ENCODE measurements at places on chromosomes 3 and 15. TPM values are rescaled to one million over a fixed set of nuclear protein-coding genes. Genes with fewer than 3 reads are reported as not detected.

DNA sequence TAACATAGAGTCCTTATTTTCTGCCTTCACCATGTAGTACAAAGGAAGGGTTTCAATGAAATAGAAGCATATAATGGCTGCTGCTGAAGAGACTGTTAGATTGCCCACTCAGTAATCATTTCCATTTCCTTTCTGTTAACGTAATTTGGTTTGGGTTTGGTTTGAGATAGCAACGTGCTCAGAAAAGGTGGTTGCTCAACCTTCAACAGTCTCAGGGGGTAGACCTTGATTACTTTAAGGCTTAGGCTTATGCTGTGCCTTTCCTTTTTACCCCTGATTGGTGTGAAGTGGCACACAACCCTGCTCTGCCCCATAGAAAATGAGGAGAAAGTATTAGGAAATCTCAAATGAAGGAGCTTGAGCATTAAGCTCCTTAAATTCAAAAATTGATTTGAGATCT lies 163.7 kb upstream of the TP63 start:
- no peak overlapping the region for H3K27ac ChIP-seq
- peaks cover 11% of the 10 kb centered on the region for H3K4me1 ChIP-seq
- H3K36me3 ChIP-seq = no peaks in the 10 kb centered on the region
- no peaks in the 10 kb centered on the region for H3K27me3 ChIP-seq

GRCh38 chr15:85430406-85431204 lies 50.2 kb downstream of the AKAP13 start:
- H3K4me1 ChIP-seq = peaks cover 4% of the 10 kb centered on the region
- no peaks in the 10 kb centered on the region for H3K36me3 ChIP-seq
- no peak overlapping the region for H3K4me3 ChIP-seq
- no peak for DNase-seq

Gene RASL12
- total RNA-seq = 0.69 TPM

Gene SAMD7
- not detected for total RNA-seq

Gene HGD
- total RNA-seq = not detected

- H3K4me1 ChIP-seq = no peaks in the 10 kb centered on the region
- H3K27me3 ChIP-seq = peaks cover 3% of the 10 kb centered on the region
- DNase-seq = no peak
- peaks cover 16% of the 10 kb centered on the region for H3K36me3 ChIP-seq
Observed at GRCh38 chr15:52068004-52068615, 44.5 kb downstream of the BCL2L10 start.

Gene BTD
- 13.1 TPM for total RNA-seq

DNA sequence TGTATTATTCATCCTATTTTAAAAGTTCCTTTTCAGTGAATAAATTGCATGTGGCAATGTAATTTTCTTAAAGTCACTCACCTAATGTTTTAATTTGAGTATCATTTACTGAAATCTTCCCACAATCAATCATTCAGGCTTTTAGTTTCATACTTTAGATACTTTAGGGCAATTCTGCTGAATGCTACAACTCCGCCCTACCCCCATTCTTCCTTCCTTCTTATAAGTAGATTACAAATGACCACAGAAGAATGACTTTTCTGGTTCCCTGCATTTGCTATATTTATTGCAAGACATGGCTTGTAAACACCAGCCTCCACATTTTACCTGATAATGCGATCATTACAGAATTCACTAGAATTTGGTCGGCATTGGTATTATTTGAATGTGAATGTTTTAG lies 1061.9 kb downstream of the FHIT start:
- H3K36me3 ChIP-seq = no peaks in the 10 kb centered on the region
- no peaks in the 10 kb centered on the region for H3K27me3 ChIP-seq
- no peak for DNase-seq

Gene SKOR1
- 0.21 TPM for total RNA-seq

GRCh38 chr15:28895566-28895965 lies 9.8 kb downstream of the APBA2 start:
- H3K36me3 ChIP-seq = no peaks in the 10 kb centered on the region
- no peak for DNase-seq
- H3K27ac ChIP-seq = no peak overlapping the region
- peaks cover 6% of the 10 kb centered on the region for H3K27me3 ChIP-seq

Gene CCNDBP1
- 31.1 TPM for total RNA-seq

- DNase-seq = no peak
- H3K27me3 ChIP-seq = peaks cover 7% of the 10 kb centered on the region
- peak overlapping the region; percentile 48 for H3K27ac ChIP-seq
- H3K36me3 ChIP-seq = peaks cover 52% of the 10 kb centered on the region
Observed at GRCh38 chr15:40092979-40093869, 15.5 kb downstream of the BMF start.

Gene PFKFB4
- total RNA-seq = 11.5 TPM

Gene EDC3
- 71.0 TPM for total RNA-seq

GRCh38 chr3:39494781-39495180 lies 27.3 kb downstream of the MOBP start:
- H3K4me3 ChIP-seq = no peak overlapping the region
- H3K36me3 ChIP-seq = no peaks in the 10 kb centered on the region
- H3K4me1 ChIP-seq = no peaks in the 10 kb centered on the region
- H3K27ac ChIP-seq = no peak overlapping the region

DNA sequence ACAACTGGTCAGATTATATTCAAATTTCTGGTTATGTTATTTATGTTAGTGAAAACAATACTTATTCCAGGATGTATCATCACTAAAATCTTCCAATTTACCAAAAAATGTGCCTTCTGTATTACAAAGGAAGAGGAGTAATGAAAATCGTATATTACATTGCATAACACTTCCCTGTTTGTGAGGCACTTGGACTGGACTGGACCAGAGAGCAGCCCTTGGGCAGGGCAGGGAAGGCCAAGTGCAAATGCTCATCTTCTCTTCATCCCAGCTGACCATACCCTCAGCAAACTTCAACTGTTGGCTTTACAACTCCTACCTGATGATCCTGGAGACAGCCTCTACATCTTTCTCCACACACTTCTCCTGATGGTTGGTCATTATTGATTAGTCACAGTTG lies 285.7 kb upstream of the MME start:
- no peaks in the 10 kb centered on the region for H3K27me3 ChIP-seq
- no peak overlapping the region for H3K27ac ChIP-seq
- H3K4me3 ChIP-seq = no peak overlapping the region

Gene PLSCR5
- not detected for total RNA-seq

- no peaks in the 10 kb centered on the region for H3K36me3 ChIP-seq
- peaks cover 1% of the 10 kb centered on the region for H3K27me3 ChIP-seq
- H3K27ac ChIP-seq = no peak overlapping the region
- H3K4me3 ChIP-seq = no peak overlapping the region
- H3K4me1 ChIP-seq = no peaks in the 10 kb centered on the region
Observed at GRCh38 chr15:63022181-63022580, 20.4 kb upstream of the TPM1 start.

DNA sequence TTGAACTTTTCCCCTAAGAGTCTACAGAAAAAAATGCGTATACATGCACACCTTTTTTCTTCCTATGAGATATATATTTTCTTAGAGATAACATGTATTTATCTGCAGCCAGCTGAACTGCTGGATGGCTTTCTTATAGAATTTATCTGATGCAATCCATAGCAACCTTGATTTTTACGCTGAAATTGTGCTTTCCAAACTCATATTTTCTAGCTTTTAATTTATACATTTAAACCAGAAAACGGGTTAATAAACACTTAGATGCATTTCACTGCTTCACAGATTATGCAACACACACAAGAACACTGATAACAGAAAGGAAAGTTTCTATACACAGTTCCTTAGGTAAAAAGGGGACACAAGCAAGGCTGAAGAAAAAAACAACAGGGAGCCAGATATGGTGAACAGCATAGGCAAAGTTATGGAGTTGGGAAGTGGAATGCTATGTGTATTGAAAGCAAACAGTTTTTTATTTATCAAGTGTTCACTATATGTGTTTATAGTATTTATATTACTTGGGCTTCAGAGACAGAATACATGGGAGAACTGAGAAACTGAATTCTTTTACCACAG lies 149.5 kb downstream of the SPATA16 start:
- no peaks in the 10 kb centered on the region for H3K4me1 ChIP-seq
- peak overlapping the region; percentile 0 for H3K27ac ChIP-seq
- no peaks in the 10 kb centered on the region for H3K36me3 ChIP-seq
- H3K4me3 ChIP-seq = no peak overlapping the region
- no peaks in the 10 kb centered on the region for H3K27me3 ChIP-seq

GRCh38 chr3:29382409-29382808 lies 101.5 kb downstream of the RBMS3 start:
- H3K27ac ChIP-seq = no peak overlapping the region
- H3K4me3 ChIP-seq = no peak overlapping the region
- DNase-seq = no peak
- peaks cover 5% of the 10 kb centered on the region for H3K36me3 ChIP-seq
- no peaks in the 10 kb centered on the region for H3K27me3 ChIP-seq
- H3K4me1 ChIP-seq = peaks cover 11% of the 10 kb centered on the region

Gene ZNF80
- total RNA-seq = not detected

Gene SLC15A2
- total RNA-seq = 4.9 TPM

DNA sequence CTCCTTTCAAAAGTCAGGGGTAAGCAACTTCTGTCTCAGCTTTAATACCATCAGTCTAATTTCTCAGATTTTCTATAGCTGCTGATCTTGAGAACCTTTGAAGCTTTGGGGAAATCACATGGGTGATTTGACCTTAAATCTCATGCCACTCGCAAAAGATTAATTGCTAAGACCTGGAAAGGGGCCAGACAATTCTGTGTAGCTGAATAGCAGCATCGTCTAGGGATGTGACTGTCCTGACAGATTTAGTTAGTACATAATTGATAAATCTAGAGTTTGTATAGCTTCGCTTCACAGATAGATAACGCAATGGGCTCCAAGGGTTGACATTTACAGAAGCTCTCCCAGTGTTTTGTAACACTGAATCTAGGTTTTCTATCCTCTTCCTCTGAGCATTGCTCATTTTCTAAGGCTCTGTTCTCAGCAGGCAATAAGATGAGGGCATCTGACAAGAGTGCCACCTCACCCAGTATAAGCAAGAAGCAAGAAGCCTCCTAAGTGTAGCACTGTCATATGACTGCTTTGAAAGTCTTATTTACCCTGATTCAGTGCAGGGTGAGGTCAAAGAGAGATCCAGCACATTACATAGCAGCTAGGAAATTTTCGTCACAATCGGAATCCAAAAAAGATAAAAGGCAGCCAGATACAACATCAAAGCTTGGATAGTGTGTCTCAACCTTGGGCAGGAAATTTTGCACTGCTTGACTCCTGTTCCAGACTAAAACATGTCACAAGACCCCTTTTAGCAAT lies 47.7 kb upstream of the DUT start:
- H3K27ac ChIP-seq = no peak overlapping the region
- H3K36me3 ChIP-seq = no peaks in the 10 kb centered on the region
- no peaks in the 10 kb centered on the region for H3K27me3 ChIP-seq
- H3K4me3 ChIP-seq = no peak overlapping the region
- no peaks in the 10 kb centered on the region for H3K4me1 ChIP-seq
- DNase-seq = no peak

DNA sequence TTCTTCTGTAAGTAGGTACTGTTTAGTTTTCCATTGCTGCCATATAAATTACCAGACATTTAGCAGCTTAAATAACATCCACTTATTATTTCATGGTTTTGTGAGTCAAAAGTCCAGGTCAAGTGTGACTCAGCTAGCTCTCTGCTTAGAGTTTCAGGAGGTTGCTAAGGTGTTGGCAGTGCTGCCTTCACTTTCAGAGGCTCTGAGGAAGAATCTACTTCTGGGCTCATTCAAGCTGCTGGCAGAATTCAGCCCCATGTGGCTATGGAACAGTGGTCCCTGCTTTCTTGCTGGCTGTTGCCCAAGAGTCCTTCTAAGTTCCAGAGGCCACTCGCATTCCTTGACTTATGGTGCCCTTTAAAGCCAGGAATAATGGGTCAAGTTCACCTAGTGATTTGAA lies 4.5 kb downstream of the CFAP44 start:
- H3K4me3 ChIP-seq = no peak overlapping the region
- no peaks in the 10 kb centered on the region for H3K36me3 ChIP-seq
- peaks cover 2% of the 10 kb centered on the region for H3K4me1 ChIP-seq
- H3K27ac ChIP-seq = no peak overlapping the region

- H3K4me1 ChIP-seq = peaks cover 19% of the 10 kb centered on the region
- H3K4me3 ChIP-seq = no peak overlapping the region
- H3K27me3 ChIP-seq = no peaks in the 10 kb centered on the region
- DNase-seq = no peak
- H3K27ac ChIP-seq = no peak overlapping the region
- no peaks in the 10 kb centered on the region for H3K36me3 ChIP-seq
Observed at GRCh38 chr15:31027910-31028578, 36.6 kb upstream of the MTMR10 start.

Gene GABRR3
- not detected for total RNA-seq

DNA sequence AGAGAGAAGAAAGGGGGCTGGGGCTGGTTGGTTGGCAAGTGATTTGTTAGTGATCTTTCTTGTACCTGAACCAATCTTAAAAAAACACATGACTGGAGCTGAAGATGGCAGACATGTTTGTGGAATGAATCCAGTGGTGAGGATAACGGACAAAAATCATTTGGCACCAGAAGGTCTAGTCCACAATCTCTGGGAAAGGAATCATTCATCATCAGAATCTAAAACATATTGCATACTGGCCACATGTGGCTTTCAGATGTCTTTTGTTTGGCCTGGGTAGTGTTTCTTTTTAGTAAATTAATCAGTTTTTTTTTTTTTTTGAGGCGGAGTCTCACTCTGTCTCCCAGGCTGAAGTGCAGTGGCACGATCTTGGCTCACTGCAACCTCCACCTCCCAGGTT lies 5.0 kb downstream of the NEK11 start:
- peaks cover 4% of the 10 kb centered on the region for H3K27me3 ChIP-seq
- H3K27ac ChIP-seq = no peak overlapping the region
- H3K4me1 ChIP-seq = peaks cover 6% of the 10 kb centered on the region
- no peak for DNase-seq
- no peaks in the 10 kb centered on the region for H3K36me3 ChIP-seq
- H3K4me3 ChIP-seq = no peak overlapping the region

GRCh38 chr3:138174421-138175131 lies at the start of gene DBR1:
DBR1 (minus strand) TSS chr3:138174921; CDS start chr3:138174795, 126 bp downstream.
- H3K4me3 ChIP-seq = peak within 1 kb of the TSS; percentile 95
- DNase-seq = peak; percentile 70
- no peaks in the 10 kb centered on the region for H3K36me3 ChIP-seq

Gene KBTBD8
- total RNA-seq = 6.3 TPM

GRCh38 chr15:92021792-92022191 lies 168.3 kb downstream of the SLCO3A1 start:
- H3K27ac ChIP-seq = no peak overlapping the region
- peaks cover 9% of the 10 kb centered on the region for H3K27me3 ChIP-seq
- peaks cover 14% of the 10 kb centered on the region for H3K4me1 ChIP-seq
- no peak for DNase-seq
- no peaks in the 10 kb centered on the region for H3K36me3 ChIP-seq
- H3K4me3 ChIP-seq = no peak overlapping the region

Gene GRM2
- 0.97 TPM for total RNA-seq

GRCh38 chr3:94423578-94423977 lies 360.7 kb downstream of the NSUN3 start:
- no peaks in the 10 kb centered on the region for H3K4me1 ChIP-seq
- no peak for DNase-seq
- H3K36me3 ChIP-seq = no peaks in the 10 kb centered on the region
- H3K27me3 ChIP-seq = peaks cover 1% of the 10 kb centered on the region

Gene MINDY2
- total RNA-seq = 14.2 TPM

Gene USF3
- 15.4 TPM for total RNA-seq

- H3K27me3 ChIP-seq = no peaks in the 10 kb centered on the region
- H3K4me1 ChIP-seq = no peaks in the 10 kb centered on the region
- DNase-seq = no peak
- H3K4me3 ChIP-seq = no peak overlapping the region
- no peak overlapping the region for H3K27ac ChIP-seq
Observed at GRCh38 chr3:174777813-174778212, 81.3 kb upstream of the NAALADL2 start.

Gene LRRC49
- total RNA-seq = 4.2 TPM

GRCh38 chr15:31498756-31499155 lies 172.1 kb downstream of the KLF13 start:
- no peak for DNase-seq
- H3K4me3 ChIP-seq = no peak overlapping the region
- H3K27ac ChIP-seq = no peak overlapping the region
- peaks cover 3% of the 10 kb centered on the region for H3K27me3 ChIP-seq
- H3K36me3 ChIP-seq = no peaks in the 10 kb centered on the region

Gene SIDT1
- total RNA-seq = 0.92 TPM
